ENCODE measurements at places on chromosomes 12 and 14.

DNA sequence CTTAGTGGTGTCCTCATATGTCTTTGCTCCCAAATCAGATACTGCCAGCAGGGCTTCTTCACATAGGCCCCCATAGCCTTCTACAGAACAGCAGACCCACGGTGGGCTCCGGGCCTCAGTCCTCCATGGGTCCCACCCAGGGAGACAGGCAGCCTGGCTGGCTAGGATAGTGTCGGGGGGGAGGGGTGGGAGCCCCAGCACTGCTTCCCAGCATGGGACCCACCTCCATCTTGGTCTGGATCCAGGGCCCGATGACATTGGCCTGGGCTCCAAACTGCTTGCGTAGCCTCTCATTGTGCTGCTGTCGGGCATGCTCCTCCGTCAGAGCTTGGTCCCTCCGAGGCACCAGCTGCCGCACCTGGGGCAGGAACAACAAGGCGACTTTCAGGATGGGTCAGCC is 89.4 kb upstream of the ZFP36L1 start:
- DNase-seq, result no peak
- no peaks in the 10 kb centered on the region for H3K27me3 ChIP-seq
- H3K36me3 ChIP-seq, result peaks cover 33% of the 10 kb centered on the region
- H3K4me1 ChIP-seq, result no peaks in the 10 kb centered on the region
- no peak overlapping the region for H3K27ac ChIP-seq
- no peak overlapping the region for H3K4me3 ChIP-seq

GRCh38 chr12:43815416-43815815 is 9.3 kb upstream of the TWF1 start:
- H3K27ac ChIP-seq, result no peak overlapping the region
- H3K36me3 ChIP-seq, result no peaks in the 10 kb centered on the region
- no peak overlapping the region for H3K4me3 ChIP-seq
- H3K27me3 ChIP-seq, result peaks cover 7% of the 10 kb centered on the region
- DNase-seq, result no peak

- DNase-seq, result no peak
- no peak overlapping the region for H3K27ac ChIP-seq
- H3K4me3 ChIP-seq, result no peak overlapping the region
- peaks cover 3% of the 10 kb centered on the region for H3K4me1 ChIP-seq
Observed at GRCh38 chr14:33676135-33676566, 274.7 kb downstream of the EGLN3 start.

GRCh38 chr14:23376482-23377197 is at the start of gene CMTM5:
CMTM5 (plus strand) TSS chr14:23377046; CDS start chr14:23377252, 206 bp downstream.
- H3K4me3 ChIP-seq, result no peak within 1 kb of the TSS
- H3K27me3 ChIP-seq, result peaks cover 3% of the 10 kb centered on the region
- no peaks in the 10 kb centered on the region for H3K4me1 ChIP-seq
- DNase-seq, result no peak

DNA sequence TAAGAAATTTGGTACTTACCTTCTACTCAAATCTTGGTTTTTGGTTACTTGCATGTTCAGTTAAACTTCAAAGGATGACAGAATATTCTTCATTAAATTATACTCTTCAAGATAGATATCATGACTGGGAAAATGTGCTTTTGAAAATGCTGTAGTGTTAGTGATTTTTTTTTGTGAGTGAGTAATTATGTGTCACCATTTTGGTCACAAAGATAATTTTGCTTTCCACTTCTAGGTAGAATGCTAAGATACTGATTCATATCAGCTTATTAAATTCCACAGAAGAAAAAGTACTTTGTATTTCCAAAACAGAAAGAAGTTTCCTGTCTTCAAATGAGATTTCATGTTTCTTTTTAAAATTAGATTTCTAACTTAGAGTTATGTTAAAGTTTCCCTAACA is 61.2 kb downstream of the ATXN7L3B start:
- no peak for DNase-seq
- H3K4me3 ChIP-seq, result no peak overlapping the region
- H3K4me1 ChIP-seq, result peaks cover 2% of the 10 kb centered on the region

DNA sequence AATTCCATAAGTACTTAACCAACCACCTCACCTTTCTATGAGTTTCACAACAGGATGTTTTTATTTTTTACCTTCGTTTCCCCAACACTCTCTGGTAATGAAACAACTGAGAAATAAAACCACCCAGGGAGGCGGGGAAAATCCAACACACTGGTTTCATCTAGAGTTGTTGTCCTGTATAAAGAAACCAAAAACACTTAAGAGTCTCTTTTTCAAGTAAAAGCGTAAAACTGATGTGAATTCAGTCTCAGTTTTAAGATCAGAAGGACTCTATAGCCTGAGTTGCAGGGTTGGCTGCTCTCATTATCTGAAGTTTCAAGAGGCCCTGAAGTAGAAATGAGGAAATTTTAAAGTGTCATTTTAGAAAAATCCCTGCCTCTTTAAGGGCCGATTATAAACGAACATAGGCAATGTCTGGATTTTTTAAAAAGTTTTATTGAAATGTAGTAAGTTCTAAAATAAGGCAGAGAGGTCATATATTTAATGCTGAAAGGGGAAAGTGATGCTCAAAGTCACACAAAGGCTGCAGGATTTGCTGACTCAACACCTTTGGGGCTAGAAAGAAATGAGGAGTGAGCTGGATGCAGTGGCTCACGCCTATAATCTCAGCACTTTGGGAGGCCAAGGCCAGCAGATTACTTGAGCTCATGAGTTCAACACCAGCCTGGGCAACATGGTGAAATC is 27.2 kb downstream of the HIGD1C start:
- H3K4me3 ChIP-seq, result no peak overlapping the region
- peaks cover 53% of the 10 kb centered on the region for H3K36me3 ChIP-seq
- H3K4me1 ChIP-seq, result peaks cover 25% of the 10 kb centered on the region

- peaks cover 19% of the 10 kb centered on the region for H3K4me1 ChIP-seq
- H3K4me3 ChIP-seq, result peak overlapping the region; percentile 71
- no peaks in the 10 kb centered on the region for H3K36me3 ChIP-seq
- DNase-seq, result peak; percentile 49
- H3K27me3 ChIP-seq, result peaks cover 72% of the 10 kb centered on the region
Observed at GRCh38 chr14:90060312-90060964, 1.4 kb upstream of the KCNK13 start.

- H3K4me1 ChIP-seq, result peaks cover 11% of the 10 kb centered on the region
- DNase-seq, result no peak
- H3K27me3 ChIP-seq, result no peaks in the 10 kb centered on the region
- H3K27ac ChIP-seq, result no peak overlapping the region
Observed at GRCh38 chr12:107474639-107475539, 210.7 kb upstream of the PWP1 start.

- no peaks in the 10 kb centered on the region for H3K27me3 ChIP-seq
- H3K27ac ChIP-seq, result no peak overlapping the region
- H3K4me3 ChIP-seq, result no peak overlapping the region
- DNase-seq, result no peak
- H3K4me1 ChIP-seq, result peaks cover 25% of the 10 kb centered on the region
Observed at GRCh38 chr12:12686925-12687324, 9.1 kb downstream of the GPR19 start.

DNA sequence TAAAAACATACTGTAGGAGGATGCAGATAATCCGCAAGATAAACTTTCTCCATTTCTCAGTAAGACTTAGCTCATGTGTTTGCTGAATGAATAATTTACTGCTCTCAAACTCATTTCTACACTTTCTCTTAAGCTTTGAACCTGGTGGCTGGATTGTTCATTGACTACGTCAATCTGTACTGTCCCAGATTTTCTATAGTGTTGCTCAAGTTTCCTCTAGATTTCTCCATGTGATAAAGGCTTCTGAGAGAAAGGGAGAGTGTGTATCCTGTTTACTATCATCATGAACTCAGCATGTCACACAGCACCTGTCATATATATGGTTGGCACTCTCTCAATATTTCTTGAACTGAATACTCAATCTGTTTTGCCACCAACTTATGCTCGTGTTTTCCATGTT is 518.0 kb upstream of the TBX3 start:
- no peak for DNase-seq
- no peak overlapping the region for H3K4me3 ChIP-seq
- no peak overlapping the region for H3K27ac ChIP-seq
- H3K27me3 ChIP-seq, result no peaks in the 10 kb centered on the region
- no peaks in the 10 kb centered on the region for H3K4me1 ChIP-seq
- no peaks in the 10 kb centered on the region for H3K36me3 ChIP-seq

DNA sequence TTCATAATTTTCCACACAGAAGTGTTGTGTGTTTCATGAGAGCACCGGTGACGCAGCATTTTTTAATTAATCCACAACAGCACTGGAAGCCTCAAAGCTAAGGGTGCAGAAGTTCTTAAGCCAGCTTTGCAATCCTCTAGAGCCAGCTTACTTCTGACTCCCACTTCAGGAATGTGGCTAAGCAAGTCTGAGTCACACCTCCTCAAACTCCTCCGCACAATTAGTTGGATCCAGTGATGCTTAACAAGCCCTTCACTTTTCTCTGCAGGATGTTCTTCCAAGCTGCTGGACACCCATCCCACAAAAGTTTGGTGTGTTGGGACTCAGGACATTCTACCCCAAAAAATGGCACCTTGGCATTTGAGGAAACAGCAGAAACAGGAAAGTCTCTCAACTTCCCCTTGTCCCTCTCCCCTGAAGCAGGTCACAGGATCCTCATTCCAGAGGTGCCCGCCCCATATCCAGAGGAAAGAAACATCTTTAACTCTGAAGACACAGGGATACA is 210.0 kb downstream of the PPM1H start:
- H3K4me1 ChIP-seq, result no peaks in the 10 kb centered on the region
- no peak overlapping the region for H3K4me3 ChIP-seq
- no peak for DNase-seq
- peaks cover 21% of the 10 kb centered on the region for H3K27me3 ChIP-seq
- no peak overlapping the region for H3K27ac ChIP-seq

DNA sequence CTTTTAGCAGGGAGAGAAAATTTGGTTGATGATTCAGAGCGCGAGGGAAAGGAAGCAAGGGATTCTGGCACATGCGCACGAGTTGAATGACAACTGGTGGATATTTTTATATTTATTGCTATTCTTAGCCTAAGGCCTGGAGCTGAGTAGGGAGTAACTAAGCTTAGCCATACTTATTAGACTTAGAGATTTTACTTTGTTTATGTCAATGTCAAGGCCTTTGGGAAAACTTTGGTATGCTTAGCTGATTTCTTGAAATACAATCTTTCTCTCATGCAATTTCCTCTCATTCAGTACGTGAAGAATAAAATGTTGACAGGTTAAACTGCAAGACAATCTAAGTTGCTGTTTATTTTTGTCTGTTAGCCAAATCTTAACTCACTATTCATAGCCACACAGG is 101.1 kb downstream of the CRADD start:
- no peak for DNase-seq
- peaks cover 27% of the 10 kb centered on the region for H3K4me1 ChIP-seq
- H3K27ac ChIP-seq, result no peak overlapping the region
- no peak overlapping the region for H3K4me3 ChIP-seq
- H3K27me3 ChIP-seq, result no peaks in the 10 kb centered on the region
- H3K36me3 ChIP-seq, result peaks cover 9% of the 10 kb centered on the region

GRCh38 chr12:127594351-127594970 is 672.5 kb upstream of the TMEM132C start:
- no peak overlapping the region for H3K4me3 ChIP-seq
- DNase-seq, result no peak
- H3K4me1 ChIP-seq, result no peaks in the 10 kb centered on the region
- no peaks in the 10 kb centered on the region for H3K36me3 ChIP-seq
- H3K27ac ChIP-seq, result no peak overlapping the region

- no peaks in the 10 kb centered on the region for H3K27me3 ChIP-seq
- H3K4me3 ChIP-seq, result no peak overlapping the region
- H3K36me3 ChIP-seq, result no peaks in the 10 kb centered on the region
Observed at GRCh38 chr12:19630536-19630935, 191.2 kb downstream of the AEBP2 start.

- H3K4me1 ChIP-seq, result peaks cover 12% of the 10 kb centered on the region
- H3K27ac ChIP-seq, result no peak overlapping the region
Observed at GRCh38 chr12:42267413-42268190, 29.6 kb upstream of the YAF2 start.

- H3K4me3 ChIP-seq, result no peak overlapping the region
- no peaks in the 10 kb centered on the region for H3K27me3 ChIP-seq
- peaks cover 18% of the 10 kb centered on the region for H3K36me3 ChIP-seq
- no peak overlapping the region for H3K27ac ChIP-seq
Observed at GRCh38 chr12:26528943-26529342, 304.1 kb downstream of the ITPR2 start.

GRCh38 chr14:50303744-50304471 is 8.1 kb downstream of the L2HGDH start:
- no peak for DNase-seq
- peaks cover 27% of the 10 kb centered on the region for H3K36me3 ChIP-seq
- no peak overlapping the region for H3K4me3 ChIP-seq
- no peak overlapping the region for H3K27ac ChIP-seq

DNA sequence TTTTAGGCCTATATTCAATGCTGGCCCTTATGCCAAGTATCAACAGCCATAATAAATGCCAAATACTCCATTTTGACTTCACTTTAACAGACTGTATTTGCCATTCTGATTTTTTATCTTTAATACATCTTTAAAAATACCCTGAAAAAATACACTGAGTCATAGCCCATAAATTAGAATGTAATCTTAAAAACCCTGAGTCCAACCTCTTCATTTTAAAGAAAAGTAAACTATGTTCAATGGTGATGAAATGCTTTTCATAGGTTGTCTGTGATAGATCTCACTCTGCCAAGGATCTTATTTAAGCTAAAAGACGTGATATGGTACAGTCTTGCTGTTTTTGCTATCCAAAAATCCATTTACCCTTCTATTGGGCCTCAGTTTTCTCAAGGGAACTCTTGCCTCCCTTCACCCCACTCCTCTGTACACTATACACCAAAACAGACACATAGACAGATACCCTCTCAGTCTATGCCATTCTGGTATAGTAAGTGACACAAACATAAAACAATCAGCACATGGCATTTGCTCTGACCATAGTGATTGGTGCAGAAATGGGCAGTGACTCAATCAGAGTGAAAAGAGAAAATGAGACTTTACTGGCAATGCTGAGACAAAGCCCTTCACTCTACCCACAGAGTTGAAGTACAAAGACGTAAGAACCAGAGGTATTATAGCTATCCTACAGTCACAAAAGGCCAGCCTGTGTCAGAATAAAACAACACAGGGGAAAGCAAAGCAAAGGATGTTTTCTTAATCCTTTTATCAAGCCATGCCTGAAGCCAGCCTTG is 49.1 kb downstream of the BTG1 start:
- H3K27ac ChIP-seq, result peak overlapping the region; percentile 42
- H3K4me3 ChIP-seq, result no peak overlapping the region
- no peak for DNase-seq
- no peaks in the 10 kb centered on the region for H3K27me3 ChIP-seq

DNA sequence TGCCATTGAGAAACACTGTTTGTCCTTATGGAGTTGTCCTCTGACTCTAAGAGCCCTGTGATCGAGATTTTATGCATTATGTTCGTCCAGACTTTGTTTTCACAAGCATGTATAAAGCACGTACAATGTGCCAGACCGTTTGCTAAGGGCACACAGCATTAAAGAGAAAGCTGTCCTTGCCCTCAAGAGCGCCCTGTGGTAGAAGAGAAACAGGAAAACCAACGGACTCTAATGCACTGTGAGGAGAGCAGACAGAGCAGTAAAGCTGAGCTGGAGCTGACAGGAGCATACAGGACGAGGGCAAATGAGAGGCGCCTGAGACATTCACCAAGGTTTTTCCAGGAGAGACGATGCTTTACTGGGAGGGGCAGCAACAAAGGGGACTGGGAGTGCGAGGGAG is 66.2 kb upstream of the OVCH1 start:
- H3K4me3 ChIP-seq, result peak overlapping the region; percentile 15
- peaks cover 3% of the 10 kb centered on the region for H3K27me3 ChIP-seq
- no peaks in the 10 kb centered on the region for H3K36me3 ChIP-seq
- no peak for DNase-seq
- no peaks in the 10 kb centered on the region for H3K4me1 ChIP-seq
